ENCODE measurements at places on chromosomes 6 and 20. TPM values are rescaled to one million over a fixed set of nuclear protein-coding genes. Genes with fewer than 3 reads are reported as not detected.

DNA sequence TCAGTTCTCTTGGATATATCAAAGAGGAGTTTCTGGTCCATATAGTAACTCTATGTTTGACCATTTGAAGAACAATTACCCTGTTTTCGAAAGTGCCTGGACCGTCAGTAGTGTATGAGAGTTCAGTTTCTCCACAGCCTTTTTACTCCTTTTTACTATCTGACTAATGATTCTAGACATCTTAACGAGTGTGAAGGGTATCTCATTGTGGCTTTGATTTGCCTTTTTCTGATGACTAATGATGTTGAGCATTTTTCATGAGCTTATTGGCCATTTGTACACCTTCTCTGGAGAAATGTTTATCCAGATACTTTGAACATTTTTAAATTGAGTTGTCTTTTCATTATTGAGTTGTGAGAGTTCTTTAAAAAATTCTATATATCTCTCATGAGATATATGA, 114.9 kb upstream of the ATXN1 start:
- peaks cover 25% of the 10 kb centered on the region for H3K36me3 ChIP-seq
- no peaks in the 10 kb centered on the region for H3K4me1 ChIP-seq
- H3K27ac ChIP-seq: no peak overlapping the region

GRCh38 chr6:99184696-99185095, 164.8 kb downstream of the FAXC start:
- no peak for DNase-seq
- H3K4me1 ChIP-seq: peaks cover 22% of the 10 kb centered on the region
- H3K27ac ChIP-seq: no peak overlapping the region
- H3K4me3 ChIP-seq: no peak overlapping the region

- H3K27ac ChIP-seq: no peak overlapping the region
- no peaks in the 10 kb centered on the region for H3K36me3 ChIP-seq
- peaks cover 4% of the 10 kb centered on the region for H3K27me3 ChIP-seq
- DNase-seq: no peak
- H3K4me1 ChIP-seq: no peaks in the 10 kb centered on the region
- H3K4me3 ChIP-seq: no peak overlapping the region
These were observed 24.7 kb upstream of the MOCS1 start for GRCh38 chr6:39958947-39959346.

DNA sequence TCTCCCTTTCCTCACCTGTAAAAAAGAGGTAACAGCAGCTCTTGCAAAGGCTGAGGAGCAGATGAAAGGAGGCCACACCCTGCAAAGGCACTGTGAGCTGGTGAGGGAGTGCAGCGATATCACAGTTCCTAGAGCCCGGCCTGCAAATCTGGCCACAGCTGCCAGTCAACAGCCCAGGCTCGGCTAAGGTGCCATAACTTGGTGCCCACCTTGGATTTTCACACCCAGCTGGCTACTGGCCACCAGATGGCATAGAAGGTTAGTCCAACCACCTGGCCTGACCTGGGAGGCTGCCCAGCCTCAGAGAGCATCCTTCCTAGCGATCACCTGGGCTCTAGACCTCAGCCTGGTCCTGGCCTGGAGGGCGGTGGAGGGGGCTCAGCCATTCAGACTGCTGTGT, 46.8 kb downstream of the KCNB1 start:
- H3K36me3 ChIP-seq: no peaks in the 10 kb centered on the region
- no peak overlapping the region for H3K4me3 ChIP-seq
- DNase-seq: no peak
- H3K27ac ChIP-seq: no peak overlapping the region
- no peaks in the 10 kb centered on the region for H3K4me1 ChIP-seq

GRCh38 chr6:99216959-99217358, 132.5 kb downstream of the FAXC start:
- peaks cover 13% of the 10 kb centered on the region for H3K4me1 ChIP-seq
- no peaks in the 10 kb centered on the region for H3K27me3 ChIP-seq
- no peak overlapping the region for H3K4me3 ChIP-seq
- H3K36me3 ChIP-seq: no peaks in the 10 kb centered on the region
- peak; percentile 31 for DNase-seq

DNA sequence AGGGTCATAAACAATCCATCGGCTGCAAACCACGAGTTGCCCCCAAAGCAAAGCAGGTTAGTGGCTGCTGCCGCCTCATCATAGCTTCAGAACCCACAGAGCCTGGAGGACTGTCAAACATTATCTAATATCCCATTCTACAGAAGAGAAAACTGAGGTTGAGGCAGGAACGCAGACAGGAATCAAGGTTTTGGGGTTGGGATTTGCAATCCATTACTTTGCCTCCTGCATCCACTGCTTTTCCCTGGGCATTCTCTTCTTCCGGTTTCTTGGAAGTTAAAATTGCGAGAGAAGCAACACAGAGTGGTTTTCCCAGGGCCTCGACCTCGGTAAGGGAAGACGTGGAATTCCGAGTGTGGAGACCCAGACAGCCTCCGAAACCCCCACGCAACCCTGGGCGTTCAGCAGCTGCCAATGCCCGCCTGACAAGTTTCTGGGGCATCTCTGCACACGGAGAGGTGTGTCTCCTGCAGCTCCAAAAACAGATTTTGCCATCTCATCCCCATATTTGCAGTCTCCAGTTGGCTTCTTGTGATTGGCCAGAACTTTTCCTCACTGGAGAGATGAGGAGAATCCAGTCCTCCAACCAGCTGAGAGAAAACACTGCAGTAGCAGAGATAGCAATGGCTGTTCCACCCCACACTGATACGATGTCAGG, 45.5 kb upstream of the SNAP25 start:
- H3K4me1 ChIP-seq: peaks cover 9% of the 10 kb centered on the region
- no peak overlapping the region for H3K27ac ChIP-seq
- H3K36me3 ChIP-seq: no peaks in the 10 kb centered on the region
- DNase-seq: no peak
- peaks cover 32% of the 10 kb centered on the region for H3K27me3 ChIP-seq

DNA sequence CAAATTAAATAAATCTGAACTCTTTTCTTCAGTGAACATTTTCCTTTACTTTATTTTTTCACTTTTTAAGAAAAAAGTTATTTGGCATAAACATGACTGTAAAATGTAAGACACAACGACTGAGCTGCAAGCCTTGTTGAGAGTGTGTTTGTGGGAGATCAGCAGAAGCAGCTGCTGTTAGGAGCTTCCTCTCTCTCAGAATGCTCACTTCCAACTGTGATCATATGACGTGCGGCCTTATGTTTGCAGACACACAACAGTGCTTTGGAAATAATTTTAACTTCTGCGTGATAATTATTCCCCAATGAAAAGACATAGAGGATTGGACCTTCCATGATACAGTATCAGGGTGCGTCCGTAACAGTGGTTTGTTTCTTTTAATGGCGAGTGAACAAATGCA, 104.0 kb downstream of the ARHGAP18 start:
- H3K27ac ChIP-seq: peak overlapping the region; percentile 19
- no peaks in the 10 kb centered on the region for H3K36me3 ChIP-seq
- DNase-seq: no peak
- H3K4me1 ChIP-seq: peaks cover 33% of the 10 kb centered on the region
- no peak overlapping the region for H3K4me3 ChIP-seq

DNA sequence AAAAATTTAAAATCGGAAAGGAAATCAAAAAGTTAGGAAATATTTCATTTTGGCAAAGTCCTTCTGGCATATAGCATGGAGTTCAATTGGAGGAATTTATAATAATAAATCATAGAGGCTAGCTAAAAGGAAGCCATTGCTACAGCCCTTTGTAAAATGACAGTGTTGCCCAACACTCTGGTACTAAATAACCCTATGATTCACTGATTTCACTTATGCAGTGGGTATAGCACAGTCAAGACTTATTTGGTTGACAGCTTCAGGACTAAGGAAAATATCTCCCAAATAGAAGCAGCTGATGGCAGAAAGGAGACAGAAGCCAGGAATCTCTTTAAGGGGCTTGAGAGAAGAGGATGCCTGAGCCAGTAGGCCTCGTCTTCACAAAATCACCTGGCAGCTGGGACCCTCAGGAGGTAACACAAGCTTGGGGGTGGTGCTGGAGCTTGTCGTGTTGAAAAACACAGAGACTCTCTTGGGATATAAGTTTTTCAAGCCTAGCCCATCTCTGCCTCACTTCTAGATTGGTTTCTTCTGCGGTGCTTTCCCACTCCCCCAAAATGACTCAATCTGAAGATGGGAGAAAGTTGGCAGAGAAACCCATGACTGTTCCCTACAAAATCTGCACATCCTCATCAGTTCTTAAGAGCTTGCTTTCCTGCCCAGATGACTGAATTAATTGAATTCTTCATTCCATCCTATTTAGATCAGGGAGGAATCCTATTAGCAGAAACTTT, 38.4 kb upstream of the EYA4 start:
- no peaks in the 10 kb centered on the region for H3K4me1 ChIP-seq
- H3K27me3 ChIP-seq: no peaks in the 10 kb centered on the region
- H3K27ac ChIP-seq: no peak overlapping the region
- H3K4me3 ChIP-seq: no peak overlapping the region

- H3K4me1 ChIP-seq: no peaks in the 10 kb centered on the region
- H3K27ac ChIP-seq: no peak overlapping the region
- no peaks in the 10 kb centered on the region for H3K27me3 ChIP-seq
- H3K4me3 ChIP-seq: no peak overlapping the region
- H3K36me3 ChIP-seq: peaks cover 67% of the 10 kb centered on the region
- no peak for DNase-seq
These were observed 38.0 kb downstream of the TBC1D7 start for GRCh38 chr6:13290335-13290734.

GRCh38 chr6:37302086-37302686, 44.2 kb upstream of the TMEM217 start:
- H3K27ac ChIP-seq: no peak overlapping the region
- no peaks in the 10 kb centered on the region for H3K4me1 ChIP-seq
- H3K27me3 ChIP-seq: no peaks in the 10 kb centered on the region
- DNase-seq: no peak

- H3K36me3 ChIP-seq: no peaks in the 10 kb centered on the region
- no peak overlapping the region for H3K4me3 ChIP-seq
- DNase-seq: no peak
These were observed 98.7 kb downstream of the PHACTR3 start for GRCh38 chr20:59703046-59703445.

- H3K4me3 ChIP-seq: no peak overlapping the region
- H3K4me1 ChIP-seq: no peaks in the 10 kb centered on the region
- H3K36me3 ChIP-seq: peaks cover 85% of the 10 kb centered on the region
These were observed 84.5 kb upstream of the LYRM2 start for GRCh38 chr6:89723046-89723445.

DNA sequence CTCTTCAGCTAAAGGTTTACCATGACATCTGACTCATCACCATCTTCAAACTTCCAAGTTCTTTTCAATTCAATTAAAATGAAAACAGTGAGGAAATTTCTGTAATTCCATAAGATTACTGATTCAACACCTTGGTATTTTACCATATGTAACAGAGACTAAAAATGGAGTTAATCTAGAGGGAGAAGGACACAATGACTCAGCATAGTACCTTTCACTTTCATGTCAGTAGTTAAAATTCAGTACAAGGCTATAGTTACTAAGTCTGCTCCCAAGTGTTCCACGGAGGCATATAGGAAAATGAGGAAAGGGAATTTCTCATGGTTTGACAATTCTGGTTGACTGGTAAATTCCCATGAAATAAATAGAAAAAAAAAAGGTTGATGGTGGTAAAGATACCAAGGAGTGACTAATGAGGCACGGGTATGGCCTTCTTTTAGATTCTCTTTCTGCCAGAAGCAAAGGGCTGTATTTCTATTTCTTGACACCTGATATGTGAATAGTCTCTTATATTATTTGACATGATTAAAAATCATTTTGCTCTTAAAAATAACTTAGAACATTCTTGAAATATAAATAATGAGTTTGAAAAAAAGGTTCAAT, 526.7 kb upstream of the ADGRB3 start:
- H3K4me1 ChIP-seq: peaks cover 4% of the 10 kb centered on the region
- DNase-seq: no peak
- no peaks in the 10 kb centered on the region for H3K27me3 ChIP-seq
- no peaks in the 10 kb centered on the region for H3K36me3 ChIP-seq

DNA sequence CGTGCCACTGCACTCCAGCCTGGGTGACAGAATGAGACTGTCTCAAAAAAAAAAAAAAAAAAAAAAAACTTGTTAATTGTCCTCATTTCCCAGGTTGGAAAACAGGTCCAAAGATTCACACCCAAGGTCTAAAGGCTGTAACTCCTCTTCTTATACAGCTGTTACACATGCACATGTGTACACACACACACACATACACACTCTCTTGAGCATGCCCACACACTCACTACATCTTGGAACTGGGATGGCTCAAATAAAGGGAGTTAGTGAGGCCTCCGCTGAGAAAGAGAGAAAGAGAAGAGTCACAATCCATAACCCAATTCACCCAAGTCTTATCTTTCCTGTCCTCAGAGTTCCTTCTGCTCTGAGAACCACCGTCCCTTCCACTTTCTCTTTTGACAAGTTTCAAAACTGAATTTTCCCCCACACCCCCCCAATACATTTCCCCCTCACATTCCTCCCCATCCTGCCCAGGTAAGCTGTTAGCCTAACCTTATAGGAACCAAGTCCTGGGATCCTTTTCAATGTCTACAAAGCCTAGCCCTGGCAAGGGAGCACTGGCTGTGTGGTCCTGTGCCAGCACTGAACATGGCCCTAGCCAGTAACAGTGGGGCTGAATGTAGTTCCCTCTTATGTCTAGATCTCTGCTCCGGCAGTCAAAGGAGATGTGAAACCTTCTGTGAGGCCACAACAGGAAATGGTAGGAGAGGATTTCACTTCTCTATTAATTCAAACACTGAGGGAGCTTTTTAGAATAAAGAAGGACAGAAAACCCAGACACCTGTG, 3.2 kb upstream of the HLA-DMB start:
- no peaks in the 10 kb centered on the region for H3K27me3 ChIP-seq
- no peak overlapping the region for H3K4me3 ChIP-seq
- no peak overlapping the region for H3K27ac ChIP-seq
- no peaks in the 10 kb centered on the region for H3K36me3 ChIP-seq

DNA sequence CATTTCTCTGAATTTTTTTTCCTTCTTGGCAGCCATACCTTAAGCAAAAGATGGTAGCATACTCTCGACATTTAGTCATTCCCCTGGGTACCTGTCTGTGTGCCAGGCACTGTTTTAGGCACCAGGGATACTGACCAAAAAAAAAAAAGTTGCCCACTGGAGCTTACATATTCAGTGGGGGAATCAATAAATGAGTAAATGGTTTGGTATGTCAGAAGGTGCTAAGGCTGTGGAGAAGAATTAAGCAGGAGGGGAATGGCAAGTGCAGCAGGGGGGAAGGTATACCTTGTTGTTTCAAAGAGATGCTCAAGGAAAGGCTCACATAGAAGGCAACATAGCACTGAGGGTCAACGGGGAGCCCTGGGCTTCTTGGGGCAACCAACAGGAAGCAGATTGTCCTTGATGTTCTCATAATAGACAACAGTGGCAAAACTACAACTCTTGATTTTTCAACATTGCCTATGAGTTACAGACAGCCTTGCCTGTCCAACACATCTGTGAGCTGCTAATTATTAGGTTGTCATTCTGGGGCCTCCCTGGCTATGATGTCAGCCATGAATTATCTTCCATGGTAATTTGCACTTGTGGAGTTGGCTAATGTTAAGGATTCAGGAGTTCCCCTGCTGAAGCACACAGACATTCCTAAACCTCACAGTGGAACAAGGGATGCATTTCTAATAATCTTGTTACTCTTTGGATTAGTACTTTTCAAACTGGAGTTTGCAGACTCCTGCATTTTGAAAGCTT, 19.6 kb downstream of the NT5E start:
- no peaks in the 10 kb centered on the region for H3K4me1 ChIP-seq
- no peaks in the 10 kb centered on the region for H3K36me3 ChIP-seq
- H3K27ac ChIP-seq: no peak overlapping the region
- no peaks in the 10 kb centered on the region for H3K27me3 ChIP-seq
- no peak overlapping the region for H3K4me3 ChIP-seq
- no peak for DNase-seq

PRELID3B gene
- total RNA-seq: 48.7 TPM

PRKN gene
- total RNA-seq: 0.59 TPM

TBP gene
- 20.9 TPM for total RNA-seq

TNFAIP3 gene
- total RNA-seq: 4.2 TPM

EFCAB8 gene
- 0.55 TPM for total RNA-seq

SSTR4 gene
- not detected for total RNA-seq

MEI4 gene
- total RNA-seq: 0.18 TPM
